ENCODE measurements at places on chromosomes 11 and 22. TPM values are rescaled to one million over a fixed set of nuclear protein-coding genes. Genes with fewer than 3 reads are reported as not detected.

The TIMP3 gene
- total RNA-seq = 1,679 TPM

The C11orf86 gene
- not detected for total RNA-seq

The A4GALT gene
- total RNA-seq = 16.6 TPM

The PDE3B gene
- total RNA-seq = 0.14 TPM

The NEAT1 gene
- 308 TPM for total RNA-seq
